HTR-8/SVneo (cell line): ENCODE measurements at places on chromosomes 11 and 22.
A peak's percentile ranks its signal among the peaks of the same experiment; 100 is the strongest.

DNA sequence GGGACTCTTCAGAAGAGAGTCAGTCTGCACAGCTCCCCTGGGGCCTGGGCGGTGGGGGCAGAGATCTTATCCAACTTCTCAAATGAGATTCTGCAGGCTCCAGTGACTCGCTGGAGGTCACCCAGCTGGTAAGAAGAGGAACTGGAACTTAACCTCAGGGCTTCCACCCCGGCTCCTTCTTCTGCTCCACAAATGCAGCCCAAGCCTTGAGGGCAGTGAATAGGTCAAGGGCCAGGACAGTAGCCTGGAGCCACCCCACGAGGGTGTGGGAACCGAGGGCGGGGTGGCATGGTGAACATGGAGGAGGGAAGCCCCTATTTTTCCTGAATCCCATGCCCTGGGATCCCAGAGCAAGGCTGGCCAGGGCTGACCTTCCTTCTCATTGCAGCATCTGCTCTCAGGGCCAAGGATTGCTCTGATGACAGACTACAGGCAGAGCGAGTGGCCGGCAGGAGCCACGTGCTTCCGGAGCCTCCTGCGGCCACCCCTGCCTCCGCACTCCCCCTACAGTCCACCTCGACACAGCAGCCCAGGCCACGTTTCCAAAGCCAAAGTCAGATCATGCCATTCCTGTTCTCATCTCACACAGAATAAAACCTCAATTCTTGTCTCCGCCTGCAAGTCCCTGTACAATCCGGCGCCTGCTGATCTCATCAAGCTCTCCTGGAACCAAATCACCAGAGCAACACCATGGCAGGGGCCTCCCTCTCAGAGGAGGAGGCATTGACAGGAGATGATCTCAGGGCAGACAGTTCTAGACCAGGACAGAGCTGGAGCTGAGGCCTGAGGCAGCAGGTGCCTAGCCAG lies 21.1 kb upstream of the UPK3A start:
- DNase-seq, result peak; percentile 85

DNA sequence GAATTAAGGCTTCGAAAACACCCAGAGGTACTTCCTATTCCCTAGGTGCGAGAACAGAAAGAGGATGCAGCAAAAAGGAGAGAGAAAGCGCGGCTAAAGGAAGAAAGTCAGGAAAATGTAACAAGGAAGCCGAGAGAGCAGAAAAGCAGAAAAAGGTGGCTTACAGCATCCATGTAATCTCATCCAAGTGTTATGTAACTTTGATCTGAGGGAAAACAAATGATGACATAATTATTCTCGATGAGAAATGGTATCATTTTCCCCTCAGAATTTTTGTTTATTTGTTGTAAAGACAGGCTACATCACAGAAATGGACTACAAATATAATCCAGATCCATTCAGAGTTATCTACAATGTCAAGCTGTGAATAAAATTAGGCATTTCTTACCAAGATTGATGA lies 69.1 kb upstream of the APOA1 start:
- no peak for DNase-seq

DNA sequence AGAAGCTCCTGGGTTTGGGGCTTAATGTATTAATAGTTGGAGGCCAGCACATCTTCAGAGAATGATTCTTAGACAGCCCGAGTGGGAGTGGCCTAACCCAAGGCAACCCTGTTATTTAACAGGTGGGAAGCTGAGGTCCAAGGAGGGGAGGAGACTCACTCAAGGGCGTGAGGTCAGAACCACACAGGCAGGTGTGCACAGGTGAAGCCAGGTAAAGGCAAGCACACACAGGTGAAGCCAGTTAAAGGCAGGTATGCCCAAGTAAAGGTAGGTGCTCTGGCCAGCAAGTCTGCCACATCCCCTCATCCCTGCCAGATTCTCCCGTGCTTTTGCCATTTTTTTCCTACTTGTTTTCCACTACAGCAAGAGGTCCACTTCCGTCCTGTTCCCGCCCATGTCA lies 2.9 kb upstream of the SHANK2 start:
- DNase-seq, result no peak

DNA sequence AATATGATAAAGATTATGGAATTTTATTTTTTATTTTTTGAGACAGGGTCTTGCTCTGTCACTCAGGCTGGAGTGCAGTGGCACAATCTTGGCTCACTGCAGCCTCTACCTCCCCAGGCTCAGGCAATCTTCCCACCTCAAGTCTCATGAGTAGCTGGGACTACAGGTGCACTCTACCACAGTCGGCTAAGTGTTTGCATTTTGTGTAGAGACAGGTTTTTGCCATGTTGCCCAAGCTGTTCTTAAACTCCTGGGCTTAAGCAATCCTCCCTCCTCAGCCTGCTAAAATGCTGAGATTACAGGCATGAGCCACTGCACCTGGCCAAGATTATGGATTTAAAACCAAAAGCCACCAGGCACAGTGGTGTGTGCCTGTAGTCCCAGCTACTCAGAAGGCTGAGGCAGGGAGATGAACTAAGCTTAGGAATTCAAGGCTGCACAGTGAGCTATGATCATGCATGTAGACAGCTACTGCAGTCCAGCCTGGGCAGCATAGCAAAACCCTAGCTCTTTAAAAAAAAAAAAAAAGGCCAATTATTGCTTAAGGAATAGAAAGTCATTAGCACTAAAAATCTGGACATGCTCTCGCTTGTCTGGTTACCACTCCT lies 20.2 kb upstream of the CCND1 start:
- DNase-seq, result no peak

DNA sequence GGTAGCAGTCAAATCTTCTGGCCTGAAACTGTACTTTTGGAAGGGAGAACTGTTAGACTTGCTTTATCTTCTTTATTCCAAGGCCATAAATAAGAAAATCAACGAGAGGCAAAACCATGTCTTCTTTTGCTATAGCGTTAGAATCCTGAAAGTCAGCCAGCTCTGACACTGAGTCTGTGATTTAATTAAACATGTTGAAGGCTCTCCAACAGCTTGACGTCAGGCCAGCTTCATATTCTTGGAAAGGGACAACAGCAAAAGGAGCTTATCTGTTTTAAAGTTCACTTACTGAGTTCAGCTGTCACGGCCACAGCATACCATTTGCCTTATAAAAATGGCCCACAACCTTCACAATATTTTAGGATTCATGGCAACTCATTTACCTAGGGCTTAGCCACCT lies 131.0 kb upstream of the LDLRAD3 start:
- no peak for DNase-seq

- DNase-seq, result no peak
Measured at GRCh38 chr11:62876712-62877111, 4.0 kb upstream of the SLC3A2 start.

DNA sequence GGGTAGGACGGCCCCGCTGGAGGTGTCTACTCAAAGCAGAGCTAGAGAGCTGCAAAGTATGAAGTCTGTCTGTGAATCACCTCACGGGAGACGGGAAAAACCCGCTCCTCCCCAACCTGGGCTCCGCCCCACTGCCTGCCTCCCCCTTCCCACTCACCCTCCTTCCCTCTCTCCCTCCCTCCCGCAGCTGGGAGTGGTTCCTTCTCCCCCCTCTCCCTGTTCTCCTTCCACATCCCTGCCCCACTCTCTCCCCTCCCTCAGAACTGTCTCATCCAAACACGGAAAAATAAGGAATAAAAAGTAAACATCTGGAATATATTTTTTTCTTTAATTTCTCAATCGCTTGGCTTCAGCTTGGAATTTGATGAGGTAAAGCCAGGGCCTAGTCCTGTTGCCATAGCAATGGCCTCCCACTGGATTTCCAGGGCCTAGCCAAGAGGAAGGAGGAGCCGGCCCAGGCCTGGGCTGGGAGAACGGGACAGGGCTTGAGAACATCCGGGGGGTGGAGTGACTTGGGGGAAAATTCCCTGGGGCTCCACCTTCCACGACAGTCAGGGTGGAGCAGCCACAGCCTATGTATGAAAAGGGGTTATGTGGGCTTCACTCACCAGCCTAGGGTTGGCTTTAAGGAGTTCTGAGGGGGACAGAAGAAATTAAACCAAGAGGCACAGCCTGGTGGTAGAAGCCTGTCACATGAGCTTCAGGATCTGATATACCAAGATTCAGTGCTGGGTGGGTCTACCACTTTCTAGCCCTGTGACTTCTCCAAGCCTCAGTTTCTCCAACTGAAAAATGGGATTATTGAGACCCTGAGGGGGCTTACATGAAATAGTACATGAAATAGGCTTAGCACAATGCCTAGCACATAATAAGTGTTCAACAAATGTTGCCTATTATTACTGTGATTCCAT lies 2.2 kb downstream of the TNKS1BP1 start:
- DNase-seq, result peak; percentile 91

DNA sequence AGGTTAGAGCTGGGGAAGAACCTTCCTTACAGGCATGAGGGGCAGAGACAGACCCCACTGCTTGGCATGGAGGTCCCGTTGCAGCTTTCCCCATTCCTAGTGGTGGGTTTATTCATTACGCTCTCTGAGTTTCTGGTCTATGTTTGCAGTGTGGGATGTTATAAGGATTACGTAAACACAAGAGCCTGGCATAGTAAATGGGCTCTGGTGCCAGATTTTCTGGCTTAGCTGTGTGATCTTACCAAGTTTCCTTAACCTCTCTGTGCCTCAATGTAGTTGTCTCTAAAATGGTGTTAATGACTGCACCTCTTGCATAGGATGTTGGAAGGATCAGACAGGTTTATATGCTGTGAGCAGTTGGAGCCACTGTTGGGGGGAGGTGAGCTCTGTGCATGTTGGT lies 15.1 kb downstream of the DTX4 start:
- DNase-seq, result no peak

DNA sequence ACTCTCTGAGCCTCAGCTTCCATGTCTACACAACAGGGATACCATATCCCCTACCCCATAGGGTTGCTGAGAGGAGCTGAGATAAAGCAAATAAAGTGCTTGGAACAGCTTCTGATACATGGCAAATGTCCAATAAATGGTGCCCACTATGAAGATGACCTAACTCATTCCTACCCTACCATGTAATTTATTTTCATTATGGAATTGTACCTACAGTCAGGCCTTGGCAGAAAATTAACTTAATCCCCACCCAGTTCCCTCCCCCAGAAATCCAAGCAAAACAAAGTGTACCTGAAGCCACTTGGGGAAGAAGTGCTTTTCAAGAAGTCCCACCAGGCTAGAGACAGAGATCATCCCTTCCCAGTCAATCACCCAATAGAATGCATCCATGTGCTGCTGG lies 10.8 kb downstream of the SRRD start:
- DNase-seq, result no peak

GRCh38 chr11:16818284-16818683 lies 79.8 kb downstream of the C11orf58 start:
- no peak for DNase-seq

DNA sequence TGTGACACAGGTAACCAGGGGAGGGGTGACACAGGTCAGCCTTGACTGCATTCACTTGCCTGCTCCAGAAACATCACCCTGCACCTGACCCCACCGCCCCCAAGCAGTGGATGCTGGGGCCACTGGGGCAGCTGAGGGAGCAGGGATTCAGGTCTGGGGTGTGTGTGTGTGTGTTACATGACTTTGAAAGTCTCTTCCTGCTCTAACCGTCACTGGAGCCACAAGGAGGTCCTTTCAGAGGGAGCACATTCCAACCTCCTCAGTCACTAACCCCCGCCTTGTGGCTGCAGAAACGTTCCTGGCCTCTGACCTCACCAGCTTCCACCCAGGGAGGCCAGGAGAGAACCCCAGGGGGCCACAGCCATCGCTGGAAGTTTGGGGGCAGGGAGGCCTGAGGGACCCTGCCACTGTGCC lies 2.9 kb upstream of the FOSL1 start:
- peak; percentile 90 for DNase-seq

DNA sequence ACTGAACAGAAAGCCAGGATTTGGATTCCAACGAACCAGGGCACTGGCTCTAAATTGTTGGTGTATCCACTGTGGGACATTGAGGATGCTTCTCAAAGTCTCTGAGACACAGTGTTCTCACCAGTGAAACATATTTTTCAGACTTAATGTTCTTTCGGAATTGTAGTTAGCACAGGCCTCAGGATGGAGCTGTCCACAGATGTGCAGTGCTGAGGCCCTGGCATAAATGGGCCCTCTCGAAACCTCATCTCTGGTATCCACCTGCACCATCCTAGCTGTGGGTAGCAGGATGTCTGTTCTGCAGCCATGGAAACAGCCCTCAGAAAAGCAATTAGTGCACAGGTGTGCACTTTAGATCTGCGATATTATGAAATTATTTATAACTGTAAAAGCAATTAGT lies 656.8 kb downstream of the TBC1D22A start:
- no peak for DNase-seq

GRCh38 chr22:38718414-38718813 lies 12.7 kb downstream of the GTPBP1 start:
- DNase-seq, result peak; percentile 75

DNA sequence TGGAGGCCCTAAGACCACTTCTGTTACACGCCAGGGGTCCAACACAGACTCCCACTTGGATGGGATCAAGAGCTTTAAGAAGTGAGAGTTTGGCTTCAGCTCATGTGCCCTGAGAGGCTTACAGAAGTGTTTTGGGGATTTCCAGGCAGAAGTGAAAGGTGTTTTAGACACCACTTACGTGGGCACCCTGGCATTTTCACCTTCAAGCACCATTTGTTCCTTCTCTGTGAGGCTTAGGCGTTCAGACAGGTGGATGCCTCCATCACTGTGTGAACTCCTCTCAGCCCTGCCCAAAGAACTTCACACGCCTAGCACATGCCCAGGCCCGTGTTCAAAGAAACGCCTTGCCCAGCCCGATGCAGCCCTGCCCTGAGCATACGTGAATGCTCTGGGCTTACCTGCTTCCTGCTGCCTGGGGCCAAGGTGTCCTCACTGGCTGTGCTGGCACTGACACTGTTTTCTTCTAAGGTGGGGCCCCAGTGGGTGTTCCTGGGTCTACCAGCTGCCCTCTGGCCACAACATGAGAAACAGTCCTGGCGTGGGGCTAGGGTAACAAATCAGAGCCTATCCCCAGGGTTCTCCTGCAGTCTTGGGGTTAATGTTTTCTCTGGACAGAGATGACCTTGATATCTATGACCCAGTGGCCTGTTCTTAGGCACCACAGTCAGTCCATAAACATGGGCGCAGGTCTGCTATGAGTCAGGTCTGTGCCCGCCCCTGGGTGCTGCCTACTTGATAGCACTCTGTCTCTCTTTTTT lies 34.0 kb downstream of the AMPD3 start:
- DNase-seq, result no peak

DNA sequence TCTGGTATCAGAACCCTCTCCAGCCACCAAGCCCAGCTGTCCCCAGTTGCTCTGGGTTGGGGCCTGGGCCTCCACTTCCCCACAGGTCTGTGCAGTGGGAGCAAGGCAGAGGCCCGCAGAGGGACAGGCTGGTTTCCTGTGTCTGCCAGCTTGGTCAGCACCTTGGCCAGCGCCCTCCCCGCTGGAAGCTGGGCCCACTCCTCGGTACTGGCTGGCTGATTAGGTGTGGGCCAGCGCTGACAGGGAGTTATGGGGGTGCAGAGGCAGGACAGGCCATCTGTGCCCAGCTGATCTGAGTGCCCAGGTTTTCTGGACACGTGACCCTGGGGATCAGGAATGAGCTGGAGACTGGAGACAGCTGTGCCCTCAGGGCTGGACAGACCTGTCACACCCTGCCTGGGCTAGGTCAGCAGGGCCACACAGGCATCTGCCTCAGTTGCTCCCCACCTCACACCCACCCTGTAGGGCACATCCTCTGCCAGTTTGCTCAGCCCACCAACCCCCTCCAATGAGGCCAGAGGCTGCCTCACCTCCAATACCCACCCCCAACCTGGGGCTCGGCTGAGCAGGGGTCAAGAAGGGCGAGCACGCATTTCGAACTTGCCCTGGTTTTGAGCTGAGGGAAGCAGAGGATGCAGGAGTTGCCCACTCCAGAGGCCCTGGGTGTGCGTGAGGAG lies 175.3 kb downstream of the IGLL1 start:
- peak; percentile 28 for DNase-seq
